ENCODE measurements at places on chromosomes 16 and 17.

- no peak overlapping the region for H3K27ac ChIP-seq
- DNase-seq, result no peak
- H3K4me3 ChIP-seq, result no peak overlapping the region
- H3K4me1 ChIP-seq, result no peaks in the 10 kb centered on the region
- no peaks in the 10 kb centered on the region for H3K27me3 ChIP-seq
- no peaks in the 10 kb centered on the region for H3K36me3 ChIP-seq
These were observed 205.6 kb downstream of the GRIN2A start for GRCh38 chr16:9976601-9977000.

DNA sequence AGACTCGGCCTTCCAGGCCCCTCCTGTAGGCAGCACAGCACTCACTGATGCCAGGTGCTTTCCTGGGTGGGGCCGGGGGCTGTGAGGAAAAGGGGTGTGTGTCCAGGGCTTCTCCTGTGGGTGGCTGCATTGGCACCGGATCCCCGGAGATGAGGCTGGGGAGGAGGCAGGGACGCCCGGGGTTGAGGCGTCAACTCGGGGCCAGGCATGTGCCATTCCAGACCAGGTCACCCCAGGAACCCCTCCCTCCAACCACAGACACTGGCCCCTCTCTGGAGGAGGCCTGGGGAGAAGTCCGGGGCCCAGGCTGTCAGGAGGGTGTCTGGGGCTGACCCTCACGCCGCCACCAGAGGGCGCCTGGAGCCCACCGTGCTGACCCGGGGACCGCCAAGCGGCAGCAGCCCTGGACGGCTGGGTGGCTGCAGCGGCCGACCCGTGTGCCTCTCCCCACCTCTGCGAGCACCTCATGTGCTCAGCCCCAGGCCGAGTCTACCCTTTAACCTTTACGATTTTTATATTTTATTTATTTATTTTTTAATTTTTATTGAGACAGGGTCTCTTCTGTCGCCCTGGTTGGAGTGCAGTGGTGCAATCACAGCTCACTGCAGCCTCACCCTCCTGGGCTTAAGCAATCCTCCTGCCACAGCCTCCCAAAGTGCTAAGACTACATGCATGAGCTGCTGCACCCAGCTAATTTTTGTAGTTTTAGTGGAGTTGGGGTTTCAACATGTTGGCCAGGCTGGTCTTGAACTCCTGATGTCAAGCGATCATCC is 3.2 kb upstream of the METRN start:
- H3K4me1 ChIP-seq, result no peaks in the 10 kb centered on the region
- no peak for DNase-seq
- H3K27ac ChIP-seq, result no peak overlapping the region
- no peaks in the 10 kb centered on the region for H3K27me3 ChIP-seq

DNA sequence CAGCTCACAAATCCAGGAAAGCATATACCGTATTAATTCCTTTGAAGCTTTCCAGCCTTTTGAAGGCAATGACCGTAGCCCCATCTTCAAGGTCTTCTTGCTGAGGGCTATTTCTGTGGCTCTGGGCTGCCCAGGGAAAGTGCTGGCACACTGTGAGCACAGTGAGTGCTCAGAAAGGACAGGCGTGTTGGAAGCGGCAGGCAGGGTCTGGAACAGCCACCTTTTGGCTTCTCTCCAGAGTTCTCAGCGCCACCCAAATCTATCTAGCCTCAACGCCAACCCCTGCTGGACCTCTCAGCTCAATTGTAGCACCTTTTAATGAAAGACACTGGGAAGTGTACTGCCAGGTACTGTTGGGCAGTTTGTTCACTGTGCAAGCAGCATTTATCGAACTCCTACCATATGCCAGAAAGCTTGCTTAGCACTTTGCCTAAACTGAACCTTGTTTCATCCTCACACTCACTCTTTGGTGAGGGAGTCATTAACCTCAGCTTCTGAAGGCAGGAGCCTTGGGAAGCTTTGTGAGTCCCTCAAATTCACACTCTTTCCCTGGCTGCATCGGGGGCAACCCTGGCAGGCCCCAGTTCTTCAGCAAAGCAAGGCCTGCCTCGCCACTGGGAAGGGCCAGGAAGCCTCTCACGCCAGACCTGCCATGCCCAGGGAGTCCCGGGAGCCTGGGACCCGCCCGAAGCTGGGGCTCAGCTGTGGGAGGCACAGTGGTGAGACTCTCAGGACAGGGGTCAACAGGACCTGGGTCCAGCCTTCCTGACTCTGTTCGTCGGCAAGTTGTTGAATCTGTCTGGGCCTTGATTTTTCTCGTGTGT is 13.5 kb upstream of the CIBAR2 start:
- no peaks in the 10 kb centered on the region for H3K36me3 ChIP-seq
- H3K27ac ChIP-seq, result no peak overlapping the region
- no peaks in the 10 kb centered on the region for H3K4me1 ChIP-seq
- DNase-seq, result no peak

GRCh38 chr16:84919269-84919668 is 92.1 kb downstream of the ZDHHC7 start:
- peaks cover 5% of the 10 kb centered on the region for H3K27me3 ChIP-seq
- no peak for DNase-seq
- no peaks in the 10 kb centered on the region for H3K4me1 ChIP-seq
- no peak overlapping the region for H3K4me3 ChIP-seq
- H3K27ac ChIP-seq, result no peak overlapping the region

GRCh38 chr17:74379495-74380085 is 12.3 kb downstream of the GPR142 start:
- H3K27me3 ChIP-seq, result no peaks in the 10 kb centered on the region
- H3K4me1 ChIP-seq, result no peaks in the 10 kb centered on the region
- H3K4me3 ChIP-seq, result no peak overlapping the region
- peak; percentile 40 for DNase-seq
- H3K27ac ChIP-seq, result no peak overlapping the region

DNA sequence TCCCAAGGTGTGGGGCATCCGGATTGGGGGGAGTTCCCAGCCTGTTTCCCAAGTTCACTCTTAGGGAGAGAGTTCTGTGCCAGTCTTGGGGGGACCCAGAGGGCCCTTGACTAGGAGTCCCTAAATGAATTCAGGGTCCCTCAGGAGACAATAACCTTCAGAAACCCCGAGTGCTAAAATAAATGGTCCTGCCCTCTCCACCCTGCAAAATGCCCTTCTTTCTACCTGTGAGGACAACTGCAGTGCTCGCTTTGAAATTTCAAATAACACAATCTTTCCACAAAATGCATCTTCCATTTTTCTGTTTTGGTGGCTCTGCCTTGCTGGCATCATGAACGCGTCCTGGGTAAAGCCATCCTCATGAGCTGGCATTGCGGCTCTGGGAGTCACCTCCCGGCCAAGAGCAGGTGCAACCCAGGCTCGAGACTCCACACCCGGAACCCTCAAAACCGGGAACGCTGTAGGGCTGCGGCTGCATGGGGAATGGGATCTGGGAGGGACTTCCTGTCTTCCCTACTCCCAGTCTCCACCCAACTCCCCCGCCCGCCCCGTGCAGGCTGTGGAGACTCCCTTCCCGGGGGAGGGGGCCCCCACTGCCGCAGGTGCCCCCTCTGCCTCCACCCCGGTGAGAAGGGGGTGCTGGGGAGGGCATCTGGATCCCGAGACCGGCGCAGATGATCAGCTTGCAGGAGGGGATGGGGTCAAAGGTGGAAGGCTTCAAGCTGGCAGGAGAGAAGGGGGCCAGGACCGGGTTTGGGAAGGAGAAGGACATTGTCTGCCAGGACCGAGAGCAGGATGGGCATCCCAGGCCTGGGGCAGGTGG is at the start of gene ZNF205:
ZNF205 (plus strand) TSS at position 529 of the 823 bp plus-strand sequence. CDS start 845 bp downstream, outside the sequence.
- H3K36me3 ChIP-seq, result no peaks in the 10 kb centered on the region
- H3K4me1 ChIP-seq, result no peaks in the 10 kb centered on the region
- no peak for DNase-seq
- H3K27ac ChIP-seq, result no peak within 1 kb of the TSS
- no peaks in the 10 kb centered on the region for H3K27me3 ChIP-seq

DNA sequence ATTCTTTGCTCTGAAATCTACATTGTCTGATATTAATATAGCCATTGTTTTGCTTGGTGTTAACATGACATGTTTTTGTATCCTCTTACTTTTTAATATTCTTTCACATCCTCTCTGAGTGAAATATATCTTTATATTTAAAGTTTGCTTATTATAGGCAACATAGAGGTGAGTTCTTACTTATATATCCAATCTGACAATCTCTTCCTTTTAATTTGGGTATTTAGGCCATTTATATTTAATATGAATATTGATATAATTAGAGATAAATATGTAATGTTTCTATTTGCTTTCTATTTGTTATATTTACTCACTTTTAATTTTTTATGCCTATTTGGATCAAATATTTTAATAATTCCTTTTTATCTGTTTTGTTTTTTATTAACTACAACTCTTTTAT is 554.1 kb upstream of the SALL1 start:
- DNase-seq, result no peak
- no peak overlapping the region for H3K27ac ChIP-seq
- no peaks in the 10 kb centered on the region for H3K36me3 ChIP-seq
- no peak overlapping the region for H3K4me3 ChIP-seq
- no peaks in the 10 kb centered on the region for H3K4me1 ChIP-seq

- H3K36me3 ChIP-seq, result no peaks in the 10 kb centered on the region
- H3K4me1 ChIP-seq, result no peaks in the 10 kb centered on the region
- no peak for DNase-seq
- H3K27ac ChIP-seq, result no peak overlapping the region
These were observed 549.1 kb downstream of the WWOX start for GRCh38 chr16:78648517-78648916.

DNA sequence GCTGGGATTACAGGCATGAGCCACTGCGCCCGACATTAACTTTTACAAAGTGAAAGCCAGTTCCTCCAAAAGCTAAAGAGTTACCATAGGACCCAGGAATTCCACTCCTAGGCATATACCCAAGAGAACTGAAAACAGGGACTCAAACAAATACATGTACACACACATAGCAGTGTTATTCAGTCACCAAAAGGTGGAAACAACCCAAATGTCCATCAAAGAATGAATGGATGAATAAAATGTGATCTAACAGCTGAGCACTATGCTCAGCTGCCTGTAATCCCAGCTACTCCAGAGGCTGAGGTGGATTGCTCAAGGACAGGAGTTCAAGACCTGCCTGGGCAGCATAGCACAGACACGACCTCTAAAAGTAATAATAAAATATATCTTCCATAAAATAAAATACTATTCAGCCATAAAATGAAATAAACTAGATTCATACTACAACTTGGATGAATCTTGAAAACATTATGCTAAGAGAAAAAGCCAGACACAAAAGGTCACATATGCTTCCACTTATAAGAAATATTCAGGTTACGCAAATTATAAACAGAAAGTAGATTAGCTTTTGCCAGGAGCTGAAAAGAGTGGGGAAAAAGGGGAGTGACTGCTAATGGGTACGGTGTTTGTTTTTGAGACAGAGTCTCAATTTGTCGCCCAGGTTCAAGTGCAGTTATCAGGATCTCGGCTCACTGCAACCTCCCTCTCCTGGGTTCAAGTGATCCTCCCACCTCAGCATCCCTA is 9.3 kb upstream of the USP7 start:
- no peaks in the 10 kb centered on the region for H3K27me3 ChIP-seq
- H3K4me3 ChIP-seq, result no peak overlapping the region
- no peak overlapping the region for H3K27ac ChIP-seq
- H3K36me3 ChIP-seq, result no peaks in the 10 kb centered on the region
- no peak for DNase-seq

DNA sequence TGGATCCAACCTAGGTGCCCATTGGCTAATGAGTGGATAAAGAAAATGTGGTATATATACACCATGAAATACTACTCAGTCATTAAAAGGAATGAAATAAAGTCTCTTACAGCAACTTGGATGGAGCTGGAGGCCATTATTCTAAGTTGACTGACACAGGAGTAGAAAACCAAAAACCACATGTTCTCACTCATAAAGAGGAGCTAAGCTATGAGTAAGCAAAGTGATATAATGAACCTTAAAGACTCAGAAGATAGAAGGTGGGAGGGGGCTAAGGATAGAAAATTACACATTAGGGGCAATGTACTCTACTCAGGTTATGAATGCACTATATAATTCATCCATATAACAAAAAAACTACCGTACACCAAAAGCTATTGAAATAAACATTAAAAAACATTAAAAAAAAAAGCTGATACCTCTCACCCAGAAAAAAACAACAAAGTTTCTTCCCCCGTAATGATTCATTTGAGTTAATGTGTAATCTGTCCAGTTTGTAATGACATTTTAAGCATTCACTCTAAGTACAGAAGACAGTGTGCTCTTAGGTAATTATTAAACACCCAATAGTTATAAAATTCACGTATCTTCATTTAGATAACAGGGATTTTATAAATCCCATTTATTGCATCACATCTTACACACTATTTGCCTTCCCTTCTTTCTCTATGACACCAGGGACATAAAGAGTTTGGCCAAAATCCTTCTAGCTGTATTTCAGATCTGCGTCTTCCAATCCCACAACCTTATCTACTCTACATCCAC is 941.5 kb downstream of the CDH11 start:
- no peak overlapping the region for H3K4me3 ChIP-seq
- H3K27ac ChIP-seq, result no peak overlapping the region
- no peaks in the 10 kb centered on the region for H3K4me1 ChIP-seq
- no peaks in the 10 kb centered on the region for H3K36me3 ChIP-seq

GRCh38 chr17:81090361-81091136 is 55.6 kb downstream of the BAIAP2 start:
- no peaks in the 10 kb centered on the region for H3K36me3 ChIP-seq
- no peak for DNase-seq
- H3K27ac ChIP-seq, result no peak overlapping the region
- peaks cover 10% of the 10 kb centered on the region for H3K4me1 ChIP-seq

DNA sequence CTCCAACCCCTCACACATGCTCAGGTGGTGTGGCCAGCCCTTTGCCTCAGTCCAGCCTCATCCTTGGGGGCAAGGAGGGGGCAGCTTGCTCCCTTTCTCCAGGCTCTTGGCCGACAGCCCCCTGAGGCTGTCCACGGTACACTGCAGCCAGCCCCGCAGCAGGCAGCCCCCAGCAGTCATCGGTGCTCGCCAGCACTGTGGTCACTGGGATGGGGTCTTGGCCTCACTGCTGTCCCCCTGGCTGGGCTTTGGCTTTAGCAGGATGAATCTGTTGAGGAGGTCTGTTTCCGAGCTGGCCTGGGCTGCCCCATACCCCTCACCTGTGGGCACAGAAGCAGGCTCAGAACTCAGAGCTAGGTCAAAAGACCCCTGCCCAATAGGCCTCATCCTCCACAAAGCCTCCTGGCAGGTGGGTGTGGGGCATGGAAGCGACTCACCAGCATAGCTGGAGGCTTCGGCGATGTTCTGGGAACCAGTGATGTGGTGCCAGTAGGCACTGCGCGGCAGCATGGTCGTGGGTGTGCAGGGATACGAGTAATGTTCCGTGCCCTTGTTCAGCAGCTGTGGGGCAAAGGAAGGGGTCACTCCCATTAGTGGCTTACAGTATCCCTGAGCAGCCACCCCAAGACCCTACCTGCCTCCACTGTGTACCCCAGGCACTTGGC is 10.8 kb downstream of the POLR2C start:
- H3K36me3 ChIP-seq, result peaks cover 21% of the 10 kb centered on the region
- H3K4me1 ChIP-seq, result peaks cover 12% of the 10 kb centered on the region
- H3K4me3 ChIP-seq, result no peak overlapping the region

Measured in GM12878 (cell line).